ENCODE measurements at places on chromosomes 13 and 19. TPM values are rescaled to one million over a fixed set of nuclear protein-coding genes. Genes with fewer than 3 reads are reported as not detected.

DNA sequence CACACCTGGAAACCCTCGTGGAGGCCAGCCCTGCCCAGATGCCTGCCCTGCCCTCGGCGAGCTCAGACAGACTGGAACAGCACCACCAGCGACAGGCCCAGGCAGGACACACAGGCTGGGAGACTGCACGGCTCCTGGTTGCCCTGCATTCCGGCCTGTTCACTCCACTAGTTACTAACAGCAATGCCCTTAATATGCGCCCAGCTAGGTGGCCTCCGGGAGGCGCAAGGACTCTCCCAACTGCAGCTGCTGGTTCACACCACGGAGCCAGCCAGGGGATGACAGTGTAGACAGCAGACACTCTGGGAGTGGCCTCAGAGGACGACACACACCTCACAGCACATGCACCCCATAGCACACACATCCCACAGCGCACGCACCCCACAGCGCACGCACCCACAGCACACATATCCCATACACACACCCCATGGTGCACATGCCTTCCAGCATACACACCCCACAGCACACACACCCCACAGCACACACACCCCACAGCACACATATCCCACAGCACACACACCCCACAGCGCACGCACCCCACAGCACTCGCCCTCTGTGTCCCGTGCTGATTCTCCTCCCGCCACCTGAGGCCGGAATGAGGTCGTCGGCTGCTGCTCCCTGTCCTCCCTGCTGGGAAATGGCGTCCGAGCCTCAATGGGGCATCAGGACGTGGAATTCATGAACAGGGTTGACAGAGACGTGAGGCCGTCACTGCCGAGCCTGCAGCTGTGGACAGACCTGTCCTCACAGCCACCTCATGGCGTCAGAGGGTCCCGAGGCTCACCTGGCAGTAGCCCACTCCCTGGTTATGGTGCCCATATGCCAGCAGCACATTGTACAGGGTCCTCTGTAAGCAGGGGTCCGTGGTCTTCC is 13.6 kb downstream of the GRTP1 start:
- peaks cover 14% of the 10 kb centered on the region for H3K36me3 ChIP-seq
- H3K27ac ChIP-seq: no peak overlapping the region
- no peak for DNase-seq
- H3K27me3 ChIP-seq: peaks cover 15% of the 10 kb centered on the region
- H3K4me1 ChIP-seq: no peaks in the 10 kb centered on the region

- no peak overlapping the region for H3K27ac ChIP-seq
- H3K36me3 ChIP-seq: peaks cover 23% of the 10 kb centered on the region
- no peaks in the 10 kb centered on the region for H3K4me1 ChIP-seq
- peaks cover 11% of the 10 kb centered on the region for H3K27me3 ChIP-seq
Measured at GRCh38 chr19:1612114-1613086, 7.1 kb upstream of the UQCR11 start.

- no peak for DNase-seq
- peaks cover 36% of the 10 kb centered on the region for H3K4me1 ChIP-seq
- H3K27me3 ChIP-seq: peaks cover 17% of the 10 kb centered on the region
- H3K36me3 ChIP-seq: peaks cover 18% of the 10 kb centered on the region
- H3K4me3 ChIP-seq: no peak overlapping the region
- H3K27ac ChIP-seq: peak overlapping the region; percentile 89
Measured at GRCh38 chr19:18480006-18480691, 41.7 kb downstream of the ELL start.

DNA sequence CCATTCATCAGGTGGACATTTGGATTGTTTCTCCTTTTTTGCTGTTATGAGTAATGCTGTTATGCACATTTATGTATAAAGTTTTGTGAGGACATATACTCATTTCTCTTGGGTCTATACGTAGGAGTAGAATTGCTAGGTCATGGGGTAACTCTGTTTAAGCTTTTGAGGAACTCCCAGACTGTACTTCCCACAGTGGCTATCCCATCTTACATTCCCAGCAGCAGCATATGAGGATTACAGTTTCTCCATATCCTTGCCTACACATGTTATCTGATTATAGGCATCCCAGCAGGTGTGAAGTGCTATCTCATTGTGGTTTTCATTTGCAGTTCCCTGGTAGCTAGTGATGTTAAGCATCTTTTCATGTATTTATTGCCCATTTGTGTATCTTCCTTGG is 5.9 kb downstream of the ZSCAN22 start:
- peaks cover 10% of the 10 kb centered on the region for H3K4me1 ChIP-seq
- DNase-seq: no peak
- no peak overlapping the region for H3K4me3 ChIP-seq
- H3K27ac ChIP-seq: no peak overlapping the region

The PPP1R13L gene
- total RNA-seq: 13.2 TPM

The CRB3 gene
- 0.44 TPM for total RNA-seq

All from endothelial cell (in vitro differentiated cells).